ENCODE measurements at places on chromosomes 2 and 18.

DNA sequence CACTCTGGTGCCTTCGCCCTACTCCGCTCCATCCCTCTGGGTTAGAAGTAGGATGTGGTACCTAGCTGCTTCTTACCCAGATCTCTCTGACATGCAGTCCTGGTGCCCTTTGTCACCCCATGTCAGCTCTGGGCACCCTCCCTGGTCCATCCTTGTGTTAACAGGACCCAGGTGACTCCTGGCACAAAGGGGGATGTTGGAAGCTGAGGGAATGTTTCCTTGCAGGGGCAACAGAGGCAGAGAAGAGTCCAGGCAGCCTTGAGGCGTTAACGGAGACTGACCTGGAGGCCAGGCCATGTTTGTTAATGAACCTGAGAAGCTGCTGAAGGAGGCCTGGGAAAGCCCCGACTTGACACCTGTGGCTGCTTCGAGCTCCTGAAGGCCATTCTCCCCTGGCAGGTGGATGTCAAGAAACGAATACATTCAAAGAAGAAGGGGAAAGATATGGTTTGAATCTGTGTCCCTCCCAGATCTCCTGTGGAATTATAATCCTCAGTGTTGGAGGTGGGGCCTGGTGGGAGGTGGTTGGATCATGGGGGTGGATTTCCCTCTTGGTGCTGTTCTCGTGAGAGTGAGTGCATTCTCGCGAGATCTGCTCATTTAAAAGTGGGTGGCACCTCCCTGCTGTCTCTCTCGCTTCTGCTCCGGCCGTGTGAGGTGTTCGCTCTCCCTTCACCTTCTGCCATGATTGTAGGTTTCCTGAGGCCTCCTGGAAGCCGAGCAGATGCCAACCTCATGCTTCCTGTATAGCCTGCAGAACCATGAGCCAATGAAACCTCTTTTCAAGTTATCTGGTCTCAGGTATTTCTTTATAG, 31.4 kb downstream of the NPPC start:
- no peak for DNase-seq

GRCh38 chr18:10878703-10879102, 270.7 kb downstream of the PIEZO2 start:
- DNase-seq: no peak

DNA sequence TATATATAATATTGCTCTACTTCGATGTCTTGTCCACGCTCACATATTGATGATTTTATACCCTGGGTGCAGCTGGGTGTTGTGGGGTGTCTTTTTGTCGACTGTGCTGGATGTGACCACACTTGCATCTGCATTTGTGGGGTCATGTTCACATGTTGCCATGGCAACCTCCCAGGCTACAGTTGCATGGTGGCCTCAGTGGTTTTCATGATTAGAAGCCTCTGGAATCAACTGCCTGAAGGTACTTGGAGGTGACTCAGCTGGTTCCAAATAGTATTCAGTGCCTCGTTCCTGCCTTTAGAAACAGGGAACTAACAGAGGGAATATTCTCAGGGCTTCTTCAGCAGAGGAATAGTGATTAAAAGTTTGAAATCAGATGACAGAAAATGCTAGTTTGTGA, 166.3 kb upstream of the NYAP2 start:
- DNase-seq: no peak

DNA sequence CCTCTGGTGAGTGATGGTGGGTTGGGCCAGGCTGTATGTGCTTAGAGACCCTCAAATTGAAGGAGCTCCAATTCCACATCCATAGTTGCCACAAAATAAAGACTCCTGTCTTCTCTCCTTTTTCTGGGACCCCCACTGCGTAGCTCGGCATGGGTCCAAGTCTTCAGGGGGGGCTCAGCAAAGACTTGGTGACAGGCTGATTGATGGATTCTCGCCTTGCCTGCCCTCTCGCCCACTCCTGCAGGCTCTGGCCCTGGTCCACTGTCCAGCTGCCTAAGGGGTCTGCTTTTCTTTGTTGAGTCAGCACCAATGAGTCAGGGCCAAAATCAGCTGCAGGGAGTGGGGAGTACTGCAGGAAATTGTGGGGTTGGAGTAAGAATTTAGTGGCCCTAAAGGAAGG, 21.5 kb downstream of the RPL37A start:
- DNase-seq: no peak

- peak; percentile 60 for DNase-seq
Observed at GRCh38 chr2:20135631-20136050, 84.2 kb upstream of the LAPTM4A start.

DNA sequence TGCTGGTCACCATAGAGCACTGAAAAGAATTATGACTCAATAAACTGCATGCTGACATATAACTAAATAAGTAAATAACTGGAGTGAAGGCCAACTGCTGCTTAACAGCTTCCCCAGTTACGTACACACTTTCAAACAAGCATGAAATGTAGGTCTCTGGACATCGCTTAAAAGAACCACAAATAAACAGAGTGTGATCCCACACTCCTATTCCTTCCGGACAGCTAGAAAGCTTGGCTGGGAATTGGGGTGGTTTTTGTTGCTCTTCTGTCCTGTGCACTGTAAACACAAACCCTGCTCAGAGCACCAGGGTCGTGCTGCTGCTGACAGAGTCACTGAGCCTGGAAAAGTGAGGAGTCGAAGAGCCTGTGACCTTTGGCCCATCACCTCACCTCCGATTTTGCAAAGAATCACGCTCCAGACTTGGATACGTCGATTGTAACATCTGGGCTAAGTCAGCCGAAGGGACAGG, 162.7 kb upstream of the NT5C1B start:
- DNase-seq: no peak
